ENCODE measurements at places on chromosomes 2 and 18.

- DNase-seq, result peak; percentile 4
Observed at GRCh38 chr2:200306931-200307723, 634 bp downstream of the SPATS2L start.

DNA sequence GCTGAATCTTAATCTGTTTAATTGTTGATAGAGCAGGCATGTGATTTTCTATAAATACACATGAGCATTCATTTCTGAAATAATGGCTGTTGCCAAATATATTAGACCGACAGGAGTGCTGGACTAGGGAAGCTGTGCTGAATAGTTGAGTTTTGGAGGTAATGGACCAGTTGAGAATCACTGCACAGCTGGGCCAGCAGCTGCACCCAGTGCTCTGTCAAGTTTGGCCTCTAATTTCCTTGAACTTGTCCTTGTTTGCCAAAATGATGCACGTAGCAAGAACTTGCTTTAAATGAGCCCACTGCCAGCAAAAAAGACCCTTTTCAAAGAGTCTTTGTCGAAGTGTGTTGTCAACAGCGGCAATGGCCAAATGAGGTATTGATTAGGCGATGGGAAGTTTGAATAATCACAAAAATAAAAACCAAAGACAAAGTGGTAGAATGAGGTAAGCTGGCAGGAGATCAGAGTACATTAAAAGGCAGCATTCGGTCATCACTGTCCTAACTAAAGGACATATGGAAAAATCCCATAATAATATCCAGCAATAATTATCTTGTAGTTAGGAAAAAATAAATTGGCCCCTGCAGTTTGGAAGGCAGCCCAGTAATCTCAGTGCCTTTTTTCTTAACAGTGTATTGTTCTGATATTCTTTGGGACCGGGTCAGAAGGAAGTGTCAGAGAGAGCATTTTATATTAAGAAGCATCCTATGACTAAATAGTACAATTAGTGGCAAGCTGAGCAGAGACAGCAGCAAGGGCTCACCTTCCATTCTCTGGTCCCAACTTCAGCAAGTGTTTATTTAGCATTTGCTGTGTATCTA is 126.2 kb downstream of the RAPGEF4 start:
- DNase-seq, result no peak

- no peak for DNase-seq
Observed at GRCh38 chr2:8421658-8422449, 260.0 kb upstream of the ID2 start.

DNA sequence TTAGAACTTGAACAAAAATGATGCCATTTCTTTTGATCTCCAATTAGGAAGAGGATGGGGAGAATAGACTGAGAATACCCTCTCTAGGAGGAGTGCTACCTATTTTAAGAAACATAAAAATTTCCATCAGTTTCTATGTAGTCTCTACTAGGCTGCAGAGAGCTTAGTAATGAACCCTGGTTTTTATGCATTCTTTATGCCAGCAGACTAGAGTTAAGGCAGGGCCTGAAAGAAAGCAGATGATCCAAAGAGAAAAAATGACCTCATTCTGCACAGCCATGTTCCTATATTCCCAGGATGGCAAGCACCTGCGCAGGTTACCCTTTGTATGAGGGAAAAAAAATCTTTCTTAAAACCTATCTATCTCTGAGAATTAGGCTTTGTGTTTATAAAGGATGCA is 254.9 kb downstream of the RIT2 start:
- DNase-seq, result no peak

DNA sequence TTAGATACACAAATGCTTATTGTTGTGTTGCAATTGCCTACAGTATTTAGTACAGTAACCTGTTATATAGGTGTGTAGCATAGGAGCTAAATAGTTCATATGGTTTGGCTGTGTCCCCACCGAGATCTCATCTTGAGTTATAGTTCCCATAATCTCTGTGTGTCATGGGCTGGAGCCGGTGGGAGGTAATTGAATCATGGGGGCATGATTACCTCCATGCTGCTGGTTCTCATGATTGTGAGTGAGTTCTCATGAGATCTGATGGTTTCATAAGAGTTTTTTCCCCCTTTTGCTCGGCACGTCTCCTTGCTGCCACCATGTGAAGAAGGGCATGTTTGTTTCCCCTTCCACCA is 190.5 kb upstream of the SESTD1 start:
- DNase-seq, result no peak

DNA sequence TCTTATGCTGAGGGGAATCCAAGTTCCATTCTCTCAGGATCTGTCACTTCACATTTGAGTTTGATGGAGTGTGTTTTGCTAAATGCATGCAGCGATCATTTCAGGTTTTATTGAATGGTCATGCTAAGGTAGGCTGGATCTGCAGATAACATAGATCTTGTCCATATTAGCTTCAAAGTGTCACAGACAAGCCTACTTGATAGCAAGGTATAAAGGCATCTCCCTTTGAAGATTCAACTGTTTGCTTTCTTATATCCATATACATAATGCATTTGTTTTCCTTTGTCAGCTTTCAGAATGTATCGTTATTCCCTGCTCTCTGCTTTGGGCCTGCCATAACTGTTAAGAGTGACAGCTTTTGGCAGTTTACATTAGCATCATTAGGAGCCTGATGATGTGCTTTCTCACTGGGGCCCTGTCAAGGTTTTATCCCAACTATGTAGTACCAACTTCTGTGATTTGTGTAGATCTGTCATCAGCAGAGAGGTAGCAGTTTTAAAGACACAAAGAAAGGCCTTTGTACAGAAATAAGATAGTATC is 604.3 kb upstream of the CDH7 start:
- DNase-seq, result no peak

GRCh38 chr2:226115832-226116200 is 683.8 kb downstream of the IRS1 start:
- DNase-seq, result no peak

DNA sequence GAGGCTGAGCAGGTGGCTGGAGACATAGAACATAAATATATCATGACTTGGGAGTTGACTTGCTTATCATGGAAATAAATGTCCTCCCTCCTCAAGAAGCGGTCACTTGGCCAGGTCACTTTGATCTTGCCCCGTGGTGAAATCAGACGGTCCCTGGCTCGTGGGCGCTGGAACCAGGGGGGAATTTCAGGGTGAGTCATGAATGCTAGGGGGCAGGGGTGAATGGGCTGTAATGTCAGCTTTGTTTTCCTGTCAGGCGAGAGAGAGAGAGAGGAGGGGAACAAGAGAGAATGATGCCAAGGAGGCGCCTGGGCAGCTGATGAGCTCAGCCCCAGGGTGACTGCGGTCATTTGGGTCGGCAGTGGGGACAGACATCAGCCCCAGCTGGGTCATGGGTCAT is 47.7 kb downstream of the RRM2 start:
- no peak for DNase-seq

DNA sequence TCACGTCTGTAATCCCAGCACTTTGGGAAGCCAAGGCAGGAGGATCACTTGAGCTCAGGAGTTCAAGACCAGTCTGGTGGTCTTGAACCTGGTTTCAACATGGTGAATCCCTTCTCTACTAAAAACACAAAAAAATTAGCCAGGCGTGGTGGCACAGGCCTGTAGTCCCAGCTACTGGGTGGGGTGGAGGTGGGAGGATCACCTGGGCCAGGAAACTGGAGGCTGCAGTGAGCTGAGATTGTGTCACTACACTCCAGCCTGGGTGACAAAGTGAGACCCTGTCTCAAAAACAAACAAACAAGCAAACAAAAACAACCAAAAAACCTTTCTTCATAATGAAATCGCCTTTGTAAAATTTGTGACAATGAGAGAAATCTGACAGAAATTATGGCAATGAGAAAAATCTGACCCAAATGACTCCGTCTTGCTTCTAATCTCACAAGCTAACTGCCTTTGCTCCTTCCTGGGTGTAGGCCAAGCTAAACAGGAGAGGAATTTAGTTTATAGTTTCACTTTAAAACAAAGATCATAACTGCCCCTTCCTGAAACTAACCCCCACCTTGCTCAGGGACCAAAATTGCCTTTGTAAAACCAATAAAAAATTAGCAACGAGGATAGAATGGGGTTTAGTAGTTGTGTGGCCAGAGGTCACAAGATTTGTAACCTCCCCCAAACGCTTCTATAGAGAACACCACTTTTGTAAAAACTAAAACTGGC is 60.7 kb upstream of the KIF5C start:
- DNase-seq, result no peak

GRCh38 chr2:33099989-33100388 is 153.2 kb downstream of the LTBP1 start:
- DNase-seq, result no peak

DNA sequence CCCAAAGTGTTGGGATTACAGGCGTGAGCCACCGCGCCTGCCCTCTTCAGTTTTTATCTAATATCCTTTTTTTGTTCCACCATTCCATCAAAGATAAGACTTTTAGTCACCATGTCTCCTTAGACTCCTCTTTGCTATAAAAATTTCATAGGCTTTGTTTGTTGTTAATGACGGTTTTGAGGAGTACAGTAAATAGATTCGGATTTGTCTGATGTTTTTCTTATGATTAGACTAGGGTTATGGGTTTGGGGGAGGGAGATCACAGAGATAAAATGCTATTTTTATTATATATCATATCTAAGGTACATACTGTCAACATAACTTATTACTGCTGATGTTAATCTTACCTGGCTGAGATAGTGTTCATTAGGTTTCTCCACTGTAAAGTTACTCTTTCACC is 6.2 kb downstream of the IL36B start:
- no peak for DNase-seq

GRCh38 chr2:133255360-133255759 is 312.9 kb downstream of the NCKAP5 start:
- DNase-seq, result no peak

DNA sequence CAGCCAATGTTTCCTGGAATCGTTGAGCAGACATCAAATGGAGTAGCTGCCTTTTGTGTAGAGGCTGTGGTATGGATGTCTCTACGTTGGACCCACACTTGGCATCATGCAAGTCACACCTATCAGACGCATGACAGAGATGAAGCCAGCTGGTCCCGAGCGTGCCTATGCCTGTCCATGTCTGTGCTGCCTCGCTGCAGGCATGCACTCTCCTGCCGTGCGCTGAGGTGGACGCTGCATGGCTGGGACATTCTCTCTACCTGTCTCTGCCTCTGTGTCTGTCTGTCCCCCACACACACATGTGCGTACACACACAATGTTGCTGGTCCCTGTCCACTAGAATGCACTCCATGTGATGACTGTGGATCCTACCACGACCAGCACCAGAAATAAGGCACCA is 514.2 kb upstream of the MYT1L start:
- no peak for DNase-seq

- DNase-seq, result no peak
Observed at GRCh38 chr2:80413136-80413535, 108.6 kb upstream of the LRRTM1 start.

DNA sequence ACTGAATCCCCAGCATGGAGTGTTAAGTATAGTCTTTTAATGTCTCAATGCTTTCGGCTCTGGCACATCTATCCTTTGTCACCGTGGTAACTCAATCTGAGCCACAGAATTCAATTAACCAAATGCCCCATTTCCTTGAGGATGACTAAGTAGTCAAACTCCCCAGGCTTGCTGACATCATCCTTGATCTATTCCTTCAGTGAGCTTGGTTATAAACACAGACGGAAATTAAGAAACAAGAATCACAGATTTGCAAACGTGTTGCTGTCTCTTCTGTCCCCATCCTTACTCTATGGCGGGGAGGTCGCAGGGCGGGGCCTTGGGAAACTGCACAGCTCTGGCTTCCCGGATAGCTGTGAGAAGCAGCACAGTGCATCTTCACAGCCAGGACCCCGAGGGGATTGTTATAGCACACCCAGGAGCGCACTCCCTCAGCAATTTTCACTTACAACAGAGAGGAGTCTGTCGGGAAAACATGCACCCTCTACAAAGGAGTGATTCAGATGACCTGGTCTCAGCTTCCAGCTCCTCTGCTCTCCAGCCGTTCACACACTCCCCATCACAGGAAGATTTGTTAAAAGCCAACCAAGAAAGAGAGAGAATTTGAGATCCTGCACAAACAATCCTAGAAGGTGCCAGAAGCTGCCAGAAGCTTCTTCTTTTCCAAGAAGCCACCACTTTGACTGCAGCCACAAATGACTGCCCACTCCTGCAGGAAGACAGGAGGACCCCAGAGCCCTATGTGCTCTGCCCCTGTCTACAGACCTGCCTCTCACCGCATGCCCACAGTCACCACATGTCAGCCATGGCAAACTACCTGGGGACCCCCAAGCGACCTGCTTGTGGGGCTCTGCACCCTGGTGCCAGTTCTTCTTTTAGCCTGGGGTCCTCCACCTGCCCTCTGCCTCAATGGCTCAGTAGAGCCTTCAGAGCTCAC is 44.9 kb upstream of the YWHAQ start:
- no peak for DNase-seq

DNA sequence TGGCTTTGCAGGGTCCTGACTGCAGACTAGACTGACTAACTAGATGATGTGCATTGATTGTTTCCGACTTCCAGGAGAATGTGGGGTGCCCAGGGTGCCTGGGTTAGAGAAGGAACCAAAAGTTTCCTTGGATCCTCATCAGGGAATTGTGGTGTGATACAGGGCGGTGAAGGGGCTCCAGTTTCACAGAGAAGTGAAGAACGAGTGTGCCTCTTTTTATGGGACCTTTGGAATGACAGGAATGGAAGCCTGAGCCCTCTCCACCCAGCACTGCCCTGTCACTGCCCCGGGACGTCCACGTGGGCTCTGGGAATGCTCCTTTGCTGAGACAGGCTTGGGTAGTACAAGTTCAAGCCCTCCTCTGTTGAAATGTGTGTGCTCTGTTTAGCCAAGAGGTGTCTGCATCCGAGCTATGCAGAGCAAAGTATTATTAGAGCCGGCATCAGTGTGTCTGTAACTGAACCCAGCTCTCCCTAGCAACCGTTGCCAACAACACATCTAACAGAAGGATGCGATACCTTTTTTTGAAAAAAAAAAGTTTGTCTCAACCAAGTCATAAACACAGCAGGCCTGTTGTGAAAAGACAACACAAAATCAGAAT is 183.6 kb downstream of the SMAD7 start:
- DNase-seq, result no peak

DNA sequence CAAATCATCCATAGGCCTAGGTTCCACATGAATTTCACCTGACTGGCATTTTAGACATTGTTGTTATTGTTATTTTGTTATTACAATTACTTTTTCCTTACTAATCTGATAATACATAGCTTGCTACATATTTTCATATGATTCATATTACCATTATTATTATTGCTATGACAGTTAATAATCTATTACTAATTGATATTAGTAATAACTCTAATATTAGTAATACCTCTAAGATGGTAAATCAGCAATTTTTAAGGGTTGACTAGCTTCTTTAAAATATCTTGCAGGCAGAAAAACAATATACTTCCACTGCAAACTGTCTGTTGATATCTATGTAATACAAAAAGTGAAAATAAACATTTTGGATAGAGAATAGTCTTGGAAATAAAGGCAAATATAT is 48.6 kb upstream of the UBE2E3 start:
- no peak for DNase-seq

DNA sequence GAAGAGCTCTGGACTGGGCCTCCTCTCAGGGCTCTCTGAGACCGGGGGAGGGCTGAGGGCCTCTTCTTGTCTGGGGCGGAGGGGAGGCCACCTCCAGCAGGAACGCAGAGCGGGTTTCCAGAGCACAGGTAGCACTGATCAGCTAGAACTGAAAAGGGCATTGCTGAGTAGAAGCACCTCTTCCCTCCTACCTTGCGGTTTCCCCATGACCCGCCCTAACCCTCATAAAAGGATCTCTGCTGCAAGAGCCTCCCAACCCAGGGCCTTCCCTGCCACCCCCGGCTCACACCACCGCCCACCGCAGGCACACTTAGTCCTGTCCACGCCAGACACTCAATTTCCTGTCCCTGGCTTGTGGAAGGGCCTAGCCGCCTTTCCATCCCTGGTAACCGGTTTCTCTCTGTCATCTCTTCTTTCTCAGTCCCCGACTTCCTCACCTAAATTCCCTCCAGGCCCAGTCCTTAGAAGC is 966 bp downstream of the ADCY3 start:
- peak; percentile 31 for DNase-seq

Measured in activated T-cell treated with anti-CD3 and anti-CD28 coated beads for 1 hour (primary cell).